ENCODE measurements at places on chromosomes 4 and X.

DNA sequence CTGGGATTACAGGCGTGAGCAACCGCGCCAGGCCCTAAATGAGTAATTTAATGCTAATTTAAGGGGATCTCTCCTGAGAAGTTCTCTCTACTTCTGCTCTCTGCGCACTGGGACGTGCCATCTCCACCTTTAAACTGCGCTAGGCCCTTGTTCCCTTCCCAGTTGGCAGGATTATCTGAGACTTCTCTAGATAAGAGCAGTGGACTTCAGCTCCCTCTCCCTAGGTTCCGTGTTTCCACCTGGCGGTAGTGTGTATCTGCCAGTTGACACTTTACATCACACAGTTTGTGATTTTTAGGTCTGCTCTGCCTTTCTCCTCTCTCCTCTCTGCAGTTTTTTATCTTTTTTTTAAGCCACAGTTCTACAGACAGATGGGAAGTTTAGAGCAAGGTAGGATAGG is 40.2 kb downstream of the ARHGAP10 start:
- DNase-seq = no peak

- peak; percentile 20 for DNase-seq
Observed at GRCh38 chr4:67762086-67762485, 7.9 kb upstream of the GNRHR start.

- no peak for DNase-seq
Observed at GRCh38 chrX:106728337-106728736, 1.8 kb downstream of the RNF128 start.

GRCh38 chr4:8401665-8402064 is 38.9 kb downstream of the ACOX3 start:
- DNase-seq = no peak

DNA sequence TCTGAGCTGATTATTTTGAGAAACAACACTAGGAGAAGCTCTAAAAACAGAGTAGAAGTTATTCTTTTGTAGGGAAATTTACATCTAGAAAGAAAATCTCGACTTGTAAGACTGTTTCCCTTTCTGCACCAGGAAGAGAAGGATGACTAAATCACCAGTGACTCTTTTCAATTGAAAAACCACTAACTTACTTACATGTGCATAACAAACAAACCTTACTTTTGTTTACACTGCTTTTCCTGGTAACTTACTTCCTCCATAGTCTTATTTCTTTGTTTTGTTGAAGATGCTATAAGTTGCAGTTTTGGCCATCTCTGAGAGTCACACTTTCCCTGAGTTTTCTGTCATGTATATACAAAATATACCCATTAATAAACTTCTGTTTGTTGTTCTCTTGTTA is 293.6 kb upstream of the FAT4 start:
- DNase-seq = no peak

DNA sequence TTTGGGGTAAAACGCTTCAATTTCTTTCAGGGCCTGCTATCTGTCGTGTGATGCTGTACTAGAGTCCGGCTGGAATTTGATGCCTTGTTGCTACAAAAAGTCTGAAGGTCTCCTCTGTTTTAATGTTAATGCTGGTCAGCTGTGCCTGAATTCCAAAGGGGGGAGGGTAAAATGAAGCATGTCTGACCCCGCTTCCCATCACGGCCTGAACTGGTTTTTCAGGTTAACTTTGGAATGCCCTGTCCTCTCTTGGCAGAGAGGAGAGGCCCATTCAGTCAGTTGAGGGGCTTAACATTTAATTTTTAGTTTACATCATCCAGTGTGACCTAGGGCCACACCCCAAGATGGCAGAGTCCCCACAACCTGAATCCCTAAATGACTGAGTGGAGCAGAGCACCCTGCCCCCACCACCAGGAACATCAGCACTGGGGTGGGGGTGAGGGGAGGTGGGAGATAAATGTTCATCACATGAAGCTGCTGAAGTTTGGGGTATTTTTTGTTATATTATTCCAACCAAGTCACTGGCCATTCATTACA is 47.9 kb upstream of the GPR78 start:
- DNase-seq = no peak

DNA sequence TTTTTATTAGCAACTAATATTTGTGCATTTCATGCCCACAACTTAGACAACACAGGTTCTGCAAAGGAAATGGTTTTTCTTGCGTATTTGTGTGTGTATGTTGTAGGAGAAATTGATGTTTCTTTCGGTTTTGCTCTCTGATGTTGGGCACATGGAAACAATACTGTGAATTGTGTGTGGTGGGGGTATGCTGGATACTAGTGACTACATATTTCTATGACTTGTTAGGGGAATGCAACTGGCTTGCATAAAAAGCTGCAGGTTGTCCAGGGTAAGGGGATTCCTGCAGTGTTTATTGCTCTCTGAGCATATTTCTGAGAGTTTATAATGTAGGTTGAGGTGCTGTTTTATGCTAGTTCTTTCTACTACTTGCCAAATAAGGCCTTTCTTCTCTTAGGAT is 11.6 kb downstream of the DLG3 start:
- DNase-seq = no peak

DNA sequence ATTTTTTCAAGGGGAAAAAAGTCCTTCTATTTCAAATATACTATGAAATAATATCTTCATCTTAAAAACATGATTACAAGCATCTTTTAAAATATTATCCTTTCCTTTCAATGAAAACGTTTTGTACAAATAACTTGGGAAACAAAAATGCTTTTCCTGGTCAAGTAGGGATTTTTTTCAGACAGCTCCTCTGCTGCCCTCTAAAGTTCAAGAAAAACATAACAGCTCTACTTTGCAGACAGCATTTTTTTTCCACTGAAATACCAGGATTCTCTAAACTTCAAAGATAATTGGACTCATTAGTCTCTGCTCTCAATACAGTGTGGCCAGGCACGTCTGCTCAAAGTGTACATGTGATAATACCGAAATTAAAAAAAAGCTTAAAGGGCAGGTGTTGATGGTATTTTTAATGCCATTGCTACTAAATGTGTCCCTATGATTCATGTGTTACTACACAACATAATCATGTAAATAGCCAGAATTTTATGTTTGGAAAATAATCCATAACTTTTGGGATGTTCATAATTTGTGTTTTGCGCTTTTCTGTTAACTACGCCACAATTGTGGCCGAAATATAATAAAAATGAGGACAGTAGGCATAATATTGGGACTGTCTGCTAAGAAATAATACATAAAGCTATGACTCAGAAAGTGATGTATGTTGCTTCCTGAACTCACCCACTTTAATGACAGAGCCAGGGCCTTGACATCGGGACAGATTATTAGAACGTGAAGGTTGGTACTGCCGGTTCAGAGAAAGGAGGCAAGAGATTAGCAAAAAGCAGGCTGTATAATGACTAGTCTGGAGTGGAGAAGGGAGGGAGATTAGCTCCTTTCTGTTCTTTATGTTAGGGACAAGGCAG is 478.9 kb downstream of the KCNIP4 start:
- peak; percentile 14 for DNase-seq

- no peak for DNase-seq
Observed at GRCh38 chr4:138389976-138390685, 148.0 kb upstream of the SLC7A11 start.

DNA sequence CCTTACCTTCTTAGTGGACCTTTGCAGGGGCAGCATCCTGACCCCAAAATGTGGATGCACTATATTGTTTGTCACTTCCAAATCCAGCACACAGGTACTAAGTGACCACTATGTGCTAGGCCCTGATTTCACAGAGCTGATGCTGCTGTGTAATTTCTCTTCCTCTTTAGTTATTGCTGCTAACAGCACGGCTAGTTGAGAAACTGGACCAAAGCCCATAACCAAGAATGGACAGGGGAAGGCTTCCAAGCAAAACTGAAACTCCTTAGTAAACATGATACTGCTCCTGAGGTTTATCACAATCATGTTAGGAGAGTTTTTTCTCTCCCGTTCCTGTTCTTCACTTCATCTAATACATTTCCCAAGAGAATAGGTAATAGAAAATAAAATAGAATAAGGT is 172.9 kb upstream of the TTC29 start:
- DNase-seq = peak; percentile 36

GRCh38 chrX:134623293-134624045 is 34.8 kb downstream of the PLAC1 start:
- DNase-seq = no peak
